ENCODE measurements at places on chromosomes 16 and 17.
A peak's percentile ranks its signal among the peaks of the same experiment; 100 is the strongest.

DNA sequence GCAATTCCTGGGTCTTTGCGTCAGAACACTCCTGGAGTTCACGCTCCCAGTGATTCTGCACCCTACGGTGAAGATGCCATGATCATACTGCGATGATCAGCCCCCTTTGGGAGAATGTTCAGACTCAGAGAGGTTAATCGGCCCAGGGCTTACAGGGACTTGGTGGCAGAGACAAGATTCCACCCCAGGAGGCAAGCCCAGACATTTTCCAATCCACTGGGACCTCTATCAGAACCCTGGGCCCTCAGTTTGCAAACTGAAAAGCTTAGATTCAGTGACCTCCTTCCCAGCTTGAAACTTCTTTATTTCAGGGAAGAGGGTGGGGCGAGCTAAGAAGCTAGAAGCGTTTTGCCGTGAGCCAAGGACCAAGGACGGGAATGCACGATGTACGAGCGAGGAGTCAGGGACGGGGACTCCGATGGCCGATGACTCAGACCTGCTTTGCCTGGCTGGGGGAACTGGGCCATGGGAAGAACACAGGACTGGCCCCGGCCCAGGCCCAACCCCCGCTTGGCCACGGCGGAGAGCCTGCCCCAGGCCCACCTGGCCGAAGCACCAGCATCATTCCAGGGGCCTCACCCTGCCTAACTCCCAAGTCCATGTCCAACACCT lies 34.7 kb downstream of the SOCS3 start:
- DNase-seq: no peak

GRCh38 chr16:57367116-57367752 lies 5.1 kb upstream of the CX3CL1 start:
- DNase-seq: no peak

GRCh38 chr16:67104845-67105244 lies 4.9 kb upstream of the PHAF1 start:
- DNase-seq: no peak

- DNase-seq: no peak
These were observed 33.4 kb upstream of the RBBP6 start for GRCh38 chr16:24505959-24506358.

GRCh38 chr16:20291208-20292206 lies 35.8 kb downstream of the GP2 start:
- no peak for DNase-seq

DNA sequence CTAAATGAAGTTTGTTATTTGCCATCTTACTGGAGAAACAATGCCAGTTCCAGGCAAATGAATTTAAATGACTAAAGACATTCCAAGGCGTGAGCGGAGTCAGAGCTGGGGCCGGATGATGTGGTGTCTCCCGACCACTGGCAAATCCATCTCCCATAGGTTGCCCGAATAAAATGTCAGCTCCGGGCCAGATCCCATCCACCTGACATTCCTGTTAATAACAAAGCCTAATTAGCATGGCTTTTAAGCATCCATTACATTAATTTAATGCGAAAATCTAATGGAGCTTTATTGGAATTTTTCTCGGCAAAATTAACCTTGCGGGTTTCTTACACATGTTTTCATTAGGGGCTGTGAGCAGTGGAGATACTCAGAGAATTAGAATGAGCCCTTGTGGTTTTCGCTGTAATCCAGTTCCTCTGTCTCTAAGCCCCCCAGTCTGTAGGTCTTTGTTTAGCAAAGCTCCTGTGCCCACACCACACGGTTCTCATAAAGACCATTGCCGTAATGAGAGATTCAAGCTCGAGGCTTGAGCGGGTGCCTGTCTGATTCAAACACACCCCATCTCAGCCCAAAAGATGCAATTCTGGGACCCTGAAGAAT lies 123.3 kb downstream of the CCT6B start:
- DNase-seq: no peak

GRCh38 chr16:17345043-17345442 lies 125.7 kb downstream of the XYLT1 start:
- no peak for DNase-seq

GRCh38 chr16:1152651-1153259 lies at the start of gene CACNA1H:
CACNA1H (plus strand) TSS chr16:1153106; CDS start chr16:1153738, 632 bp downstream.
- DNase-seq: peak; percentile 83

- DNase-seq: no peak
These were observed 69.6 kb downstream of the RAI1 start for GRCh38 chr17:17750881-17751280.

DNA sequence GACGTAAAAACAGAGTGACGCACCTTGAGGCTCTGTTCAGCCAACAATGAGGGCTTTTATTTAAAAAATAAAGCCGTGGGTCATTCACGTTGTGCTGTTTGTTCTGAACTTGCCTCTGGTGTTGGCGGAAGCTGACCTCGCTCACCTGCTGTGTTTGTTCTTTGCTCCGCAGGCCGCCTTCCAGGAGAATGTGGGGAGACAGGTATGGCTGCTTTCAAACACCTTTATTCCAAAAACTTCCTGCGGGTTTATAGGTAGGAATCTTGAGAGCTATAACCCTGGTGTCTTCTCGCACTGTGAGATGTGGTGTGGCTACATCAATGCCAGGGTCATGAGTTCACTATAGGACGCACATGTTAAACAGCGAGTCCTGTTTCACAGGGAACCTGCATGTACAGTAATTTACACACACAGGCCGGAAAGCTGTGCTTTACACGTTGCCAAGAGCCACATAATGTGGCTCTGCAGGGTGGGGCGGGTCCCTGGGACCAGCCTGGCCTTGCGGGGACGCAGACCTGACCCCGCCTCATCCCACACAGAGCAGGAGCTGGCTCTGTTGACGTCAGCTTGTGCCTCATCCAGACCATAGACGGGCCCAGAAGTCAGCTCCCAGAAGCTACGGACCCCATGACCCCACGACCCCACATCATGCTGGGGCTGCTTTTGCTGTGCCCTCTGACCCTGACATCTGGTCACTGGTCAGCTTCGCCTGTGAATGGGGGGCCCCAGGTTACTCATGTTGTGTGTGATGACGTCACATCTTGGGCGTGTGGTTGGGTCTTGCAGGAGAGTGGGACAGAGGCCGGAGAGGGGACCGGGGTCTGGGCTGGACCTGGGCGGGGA lies 49.9 kb upstream of the ZNF750 start:
- DNase-seq: no peak

Measured in D721Med (cell line).